ENCODE measurements at places on chromosomes 1 and 21.
A peak's percentile ranks its signal among the peaks of the same experiment; 100 is the strongest.

GRCh38 chr1:108663074-108663473, 2.2 kb upstream of the HENMT1 start:
- no peak for DNase-seq

- DNase-seq: no peak
Measured at GRCh38 chr1:245875581-245876261, 631.4 kb downstream of the SMYD3 start.

DNA sequence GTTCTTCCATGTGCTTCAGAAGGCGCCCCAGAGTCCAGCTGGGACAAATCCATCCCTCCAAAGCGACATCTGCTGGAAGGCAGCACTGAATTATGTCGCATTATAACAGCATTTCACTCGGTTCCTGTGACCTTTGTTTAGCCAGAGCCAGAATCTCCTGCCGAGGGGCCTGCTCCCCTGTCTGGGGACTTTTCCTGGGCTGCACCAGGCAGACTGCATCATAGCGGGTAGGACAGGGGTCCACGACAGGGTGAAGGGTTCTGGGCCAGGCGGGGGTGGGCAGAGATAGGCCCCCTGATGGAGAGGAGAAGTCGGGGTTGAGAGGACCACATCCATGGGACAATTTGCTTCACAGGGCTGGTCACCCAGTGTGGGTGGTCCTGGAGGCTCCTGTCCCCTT, 276.9 kb downstream of the MATN1 start:
- DNase-seq: no peak

DNA sequence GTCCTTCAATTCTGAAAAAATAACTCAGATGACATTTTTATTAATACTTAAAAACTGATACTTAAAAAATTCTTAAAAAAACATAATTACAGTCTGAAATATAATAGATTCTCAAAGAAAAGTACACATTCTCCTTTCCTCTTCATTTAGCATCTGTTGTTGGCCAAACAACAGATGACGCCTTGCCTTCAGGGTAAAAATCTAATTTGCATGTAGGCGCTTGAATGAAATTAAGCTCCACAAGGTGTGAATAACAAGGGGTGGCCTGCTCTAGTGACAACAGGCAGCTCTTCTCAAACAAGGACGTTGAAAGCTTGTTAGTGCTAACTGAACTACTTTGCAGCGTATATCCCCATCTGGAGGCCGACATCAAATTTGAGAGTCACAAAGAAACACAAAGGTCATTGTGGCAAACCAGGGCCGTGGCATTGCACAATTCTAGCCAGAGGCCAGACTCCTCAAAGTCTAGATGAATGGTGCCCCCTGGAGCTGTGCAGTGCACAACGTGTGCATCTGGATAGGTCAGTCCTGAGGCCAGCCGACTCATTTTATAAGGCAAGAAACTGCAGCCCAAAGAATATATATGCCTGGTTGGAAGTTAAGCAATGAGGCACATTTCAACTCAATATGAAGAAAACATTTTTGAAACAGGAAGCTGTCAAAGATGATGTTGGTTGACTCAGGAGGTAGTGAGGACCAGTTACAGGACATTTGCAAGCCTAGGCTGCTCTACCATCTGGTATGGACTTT, 459.2 kb upstream of the RUNX1 start:
- no peak for DNase-seq

- DNase-seq: no peak
Measured at GRCh38 chr1:115091572-115091971, 2.3 kb upstream of the TSPAN2 start.

DNA sequence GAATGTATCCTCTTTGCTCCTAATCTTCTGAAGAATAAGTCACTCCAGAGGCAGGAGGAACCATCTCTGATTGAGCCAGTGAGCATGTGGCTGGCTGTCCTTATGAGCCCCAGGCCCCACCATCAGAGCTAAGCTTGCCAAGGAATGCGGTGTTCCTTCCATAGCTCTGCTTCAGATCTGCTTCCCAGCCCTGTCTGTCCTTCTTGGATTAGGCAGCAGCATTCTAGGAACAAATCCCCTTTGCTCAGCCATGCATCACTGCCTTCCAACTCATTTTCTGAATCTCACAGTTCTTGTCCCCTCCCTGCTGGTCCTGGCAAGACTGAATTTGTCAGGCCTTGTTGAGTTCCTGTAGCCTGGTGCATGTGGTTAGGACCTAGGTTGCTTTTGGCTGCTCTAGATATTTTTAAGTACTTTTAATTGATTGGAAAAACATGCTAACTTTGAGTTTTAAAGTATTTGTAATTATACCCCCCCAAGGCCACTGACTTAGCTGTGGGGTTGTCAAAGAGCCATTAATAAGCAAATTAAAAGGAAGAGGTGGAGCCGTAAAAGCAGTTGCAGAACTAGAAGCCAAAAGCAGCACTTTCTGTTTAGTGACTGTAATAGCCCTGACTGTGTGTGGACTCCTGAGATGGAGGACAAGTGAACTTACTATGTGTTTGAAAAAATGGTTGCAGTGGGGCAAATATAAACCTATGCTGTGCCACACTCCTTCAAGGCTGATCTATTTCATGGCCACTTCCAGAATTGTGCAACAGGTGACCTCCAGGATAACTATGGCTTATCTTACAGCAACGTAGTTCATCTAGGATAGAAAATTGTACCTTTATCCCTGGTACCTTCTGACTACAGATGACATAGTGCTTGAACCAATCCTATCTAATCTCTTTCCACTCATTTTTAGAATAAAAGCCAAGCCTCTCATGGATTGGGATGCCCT, 61.3 kb upstream of the BACH1 start:
- no peak for DNase-seq

DNA sequence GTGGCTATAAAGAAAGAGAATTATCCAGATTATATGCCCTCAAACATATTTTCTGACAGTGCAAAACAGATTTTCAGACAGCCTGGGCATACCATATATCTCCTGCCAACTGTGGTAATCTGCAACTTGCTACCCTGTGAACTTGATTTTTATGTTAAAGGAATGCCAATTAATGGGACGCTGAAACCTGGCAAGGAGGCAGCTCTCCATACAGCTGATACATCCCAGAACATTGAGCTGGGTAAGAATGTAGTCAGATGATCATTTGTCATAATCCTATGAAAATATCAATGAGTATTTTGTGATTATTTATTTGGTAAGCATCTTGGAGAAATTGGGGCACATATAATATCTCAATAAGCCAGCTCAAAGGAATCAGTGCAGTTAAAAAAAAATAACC, 124.2 kb downstream of the VPS13D start:
- DNase-seq: no peak

DNA sequence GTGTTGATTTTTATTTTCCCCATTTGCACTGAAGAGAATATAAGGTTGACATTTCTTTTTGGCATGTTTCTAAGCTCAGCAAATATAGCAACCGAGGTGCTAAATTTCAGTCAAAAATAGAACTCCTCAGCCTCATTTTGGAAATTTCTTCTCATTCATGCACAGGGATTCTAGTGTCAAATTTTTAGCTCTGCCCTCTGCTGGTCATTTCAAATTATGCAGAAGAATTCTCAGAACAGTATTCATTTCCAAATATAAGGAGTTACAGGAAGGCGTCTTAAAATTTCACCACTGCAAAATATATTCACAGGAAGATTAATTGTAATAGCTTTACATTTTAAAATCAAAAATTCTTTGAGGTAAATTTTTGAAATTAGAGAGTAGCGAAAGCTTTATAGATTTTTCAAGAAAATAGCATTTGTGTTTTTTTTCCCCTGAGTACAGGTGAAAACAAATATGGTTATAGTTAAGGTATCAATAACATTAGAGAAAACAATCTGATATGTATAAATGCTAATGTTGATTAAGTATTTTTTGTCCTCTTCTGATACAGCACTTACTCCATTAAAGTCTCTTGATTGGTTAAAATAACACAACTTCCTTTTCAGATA, 57.9 kb downstream of the FMN2 start:
- DNase-seq: no peak

DNA sequence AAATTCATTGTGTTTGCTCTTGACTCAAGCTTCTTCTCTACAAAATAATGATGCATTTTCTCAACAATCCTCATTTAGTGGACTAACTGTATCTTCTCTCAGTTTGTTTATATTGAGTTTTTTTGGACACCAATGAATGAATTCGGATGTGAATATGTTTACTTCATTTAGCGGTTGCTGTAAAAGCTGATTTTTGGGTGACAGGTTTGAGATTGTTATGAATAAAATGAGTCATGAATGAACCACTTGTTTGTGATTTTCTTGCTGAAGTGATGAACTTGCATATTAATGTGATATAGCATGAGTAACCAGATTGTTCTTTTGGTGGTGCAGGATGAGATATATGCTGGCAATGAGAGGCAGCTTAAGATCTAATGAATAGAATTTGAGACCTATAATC, 3.1 kb downstream of the DNM3 start:
- no peak for DNase-seq

GRCh38 chr1:225519166-225519863, 91.5 kb upstream of the LBR start:
- DNase-seq: no peak

DNA sequence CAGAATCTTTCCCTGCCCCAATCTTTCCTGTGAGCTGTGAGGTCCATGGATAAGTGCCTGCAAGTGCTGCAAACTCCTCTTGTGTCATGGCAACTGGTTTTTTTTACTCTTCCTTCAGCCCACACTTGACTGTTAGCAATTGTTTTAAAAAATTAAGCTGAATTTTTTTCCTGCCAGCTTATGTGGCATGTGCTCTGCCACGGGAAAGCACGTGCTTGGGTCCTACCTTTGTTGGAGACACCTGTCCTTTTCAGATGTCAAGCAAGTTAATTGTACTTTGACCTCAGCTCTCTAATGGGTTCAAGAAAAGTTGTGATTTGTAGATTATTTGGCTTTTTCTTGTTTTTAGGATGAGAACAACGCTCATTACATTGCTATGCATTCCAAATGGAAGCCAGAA, 398.5 kb downstream of the NUF2 start:
- no peak for DNase-seq

- no peak for DNase-seq
Measured at GRCh38 chr21:43786807-43787440, 2.5 kb upstream of the RRP1 start.

DNA sequence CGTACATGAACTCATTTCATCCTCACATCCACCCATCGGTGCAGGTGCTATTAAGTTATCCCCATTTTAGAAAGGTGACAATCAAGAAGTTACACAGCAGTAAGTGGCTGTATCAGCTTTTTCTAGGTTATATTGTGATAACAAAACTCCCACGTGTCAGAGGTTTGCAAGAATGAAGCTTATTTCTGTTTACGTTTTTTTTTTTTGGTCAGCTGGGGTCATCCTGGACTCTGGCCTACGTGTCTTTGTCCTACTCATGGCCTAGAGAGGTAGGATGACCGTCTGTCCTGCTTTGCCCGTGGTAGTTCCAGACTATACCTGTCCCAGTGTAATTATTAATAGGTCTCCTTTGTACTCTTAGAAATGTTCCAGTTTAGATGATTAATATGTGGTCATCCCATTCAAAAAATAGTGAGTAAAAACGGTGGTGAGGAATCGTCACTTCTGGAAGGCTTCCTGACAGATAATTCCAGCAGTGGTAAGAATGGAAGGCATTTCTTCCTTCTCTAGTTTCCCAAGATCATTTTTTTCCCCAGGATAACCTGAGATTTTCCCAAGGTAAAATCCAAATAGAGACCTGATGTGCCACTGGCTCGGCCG, 64.2 kb upstream of the KIF26B start:
- no peak for DNase-seq

DNA sequence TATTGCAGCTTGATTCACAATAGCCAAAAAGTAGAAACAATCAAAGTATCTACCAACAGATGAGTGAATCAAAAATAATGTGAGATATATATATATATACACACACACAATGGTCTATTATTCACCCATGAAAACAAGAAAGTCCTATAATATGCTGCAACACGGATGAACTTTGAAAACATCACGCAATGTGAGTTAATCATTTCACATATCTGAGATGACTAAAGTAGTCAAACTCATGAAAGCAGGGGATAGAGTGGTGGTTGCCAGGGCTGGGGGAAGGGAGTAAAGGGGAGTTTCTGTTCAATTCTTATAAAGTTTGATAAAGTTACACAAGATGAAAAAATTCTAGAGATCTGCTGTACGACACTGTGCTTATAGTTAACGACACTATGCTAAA, 1234.8 kb downstream of the MRPL39 start:
- DNase-seq: no peak

GRCh38 chr1:167272369-167272957, 51.8 kb downstream of the POU2F1 start:
- no peak for DNase-seq

- DNase-seq: peak; percentile 84
Measured at GRCh38 chr1:202189001-202189790, 4.4 kb upstream of the LGR6 start.

DNA sequence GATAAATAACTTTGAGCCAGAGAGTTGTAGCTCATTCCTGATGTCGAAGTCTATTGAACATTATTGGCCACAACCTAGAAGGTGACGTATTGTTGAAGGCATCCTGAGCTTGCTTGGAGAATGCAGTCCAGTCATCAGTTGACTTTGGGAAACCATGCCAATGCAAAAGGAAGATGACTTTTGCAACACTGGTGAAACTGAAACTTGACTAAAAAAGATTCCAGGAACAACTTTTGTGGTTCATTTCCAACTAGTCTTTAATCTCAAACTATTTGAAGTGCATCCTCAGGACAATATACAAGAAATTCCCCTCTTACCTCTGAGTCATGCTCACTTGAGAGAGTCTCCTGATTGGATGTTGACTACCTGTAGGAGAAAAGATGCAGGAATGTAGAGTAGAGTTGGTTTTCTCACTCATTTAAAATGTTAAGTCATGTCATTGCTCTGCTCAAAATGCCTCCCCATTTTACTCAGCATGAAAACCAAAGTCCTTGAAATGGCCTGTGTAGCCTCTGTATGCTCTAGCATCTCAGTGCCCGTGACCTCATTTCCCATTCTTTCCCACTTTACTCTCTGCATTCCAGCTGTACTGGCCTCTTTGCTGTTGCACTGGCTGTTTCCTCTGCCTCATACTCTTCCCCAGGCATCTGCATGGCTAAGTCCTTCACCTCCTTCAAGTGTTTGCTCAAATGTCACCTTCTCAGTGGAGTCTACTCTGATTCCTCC, 24.4 kb upstream of the LEPR start:
- DNase-seq: no peak

DNA sequence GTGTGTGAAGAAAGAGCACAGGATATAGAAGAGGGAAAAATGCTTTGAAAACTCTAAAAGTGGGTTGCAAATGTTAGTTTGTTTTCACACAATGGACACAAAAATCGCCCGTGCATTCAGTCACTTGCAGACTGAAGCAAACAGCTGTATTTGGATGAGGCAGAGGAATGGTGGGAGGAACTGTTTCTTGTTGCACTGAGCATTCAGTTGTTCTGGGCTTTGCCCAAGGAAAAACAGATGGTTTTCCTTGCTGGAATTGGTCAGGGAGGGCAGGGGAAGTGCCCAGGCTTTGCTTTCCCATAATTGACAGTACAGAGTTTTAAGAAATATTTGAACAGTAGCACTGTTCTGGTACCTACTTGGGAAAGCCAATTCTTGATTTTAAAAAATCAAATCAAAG, 19.5 kb upstream of the WARS2 start:
- DNase-seq: no peak
